ENCODE measurements at places on chromosomes 12 and 14.

- DNase-seq, result no peak
These were observed 8.8 kb downstream of the ALDH2 start for GRCh38 chr12:111775205-111776193.

DNA sequence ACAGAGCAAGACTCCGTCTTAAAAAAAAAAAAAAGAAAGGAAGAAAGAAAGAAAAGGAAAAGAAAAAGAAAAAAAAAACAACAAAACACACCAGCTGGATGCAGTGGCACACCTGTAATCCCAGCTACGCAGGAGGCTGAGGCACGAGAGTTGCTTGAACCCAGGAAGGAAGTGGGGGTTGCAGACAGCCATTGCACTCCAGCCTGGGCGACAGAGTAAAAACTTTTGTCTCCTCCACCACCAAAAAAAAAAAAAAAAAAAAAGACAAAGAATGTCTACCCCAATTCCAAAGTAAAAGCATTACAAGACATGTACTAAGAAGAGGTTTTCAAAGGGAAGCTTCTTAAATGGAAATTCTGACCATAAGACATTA, 53.4 kb downstream of the HNRNPC start:
- no peak for DNase-seq

GRCh38 chr12:80293759-80294158, 150.3 kb upstream of the PTPRQ start:
- no peak for DNase-seq

- DNase-seq, result no peak
These were observed 5.4 kb upstream of the GSC start for GRCh38 chr14:94775091-94775870.

DNA sequence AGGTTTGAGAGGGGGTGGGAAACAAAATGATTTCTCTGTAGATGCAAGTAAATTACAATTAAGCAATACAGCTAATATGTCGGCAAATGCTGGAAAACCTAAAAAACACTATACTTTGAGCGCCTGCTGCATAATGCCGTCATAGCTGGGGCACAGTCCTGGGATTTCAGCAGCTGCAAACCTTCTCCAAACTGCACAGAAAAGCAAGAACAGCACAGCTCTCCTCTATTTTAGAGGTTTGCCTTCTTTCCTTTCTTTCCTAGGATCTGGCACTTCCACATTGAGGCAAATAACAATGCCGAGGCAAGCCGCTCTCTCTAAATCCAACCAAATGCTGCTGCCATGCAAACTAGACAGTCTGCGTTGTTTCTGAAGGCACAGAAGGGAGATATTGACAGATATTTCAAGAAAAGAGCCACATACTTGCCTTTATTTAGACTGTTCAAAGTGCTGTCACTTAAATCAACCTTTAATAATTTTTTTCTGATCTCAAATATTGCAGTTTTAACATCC, 287.1 kb upstream of the G2E3 start:
- DNase-seq, result no peak

GRCh38 chr12:56157201-56158028, 744 bp upstream of the MYL6 start:
- peak; percentile 46 for DNase-seq

DNA sequence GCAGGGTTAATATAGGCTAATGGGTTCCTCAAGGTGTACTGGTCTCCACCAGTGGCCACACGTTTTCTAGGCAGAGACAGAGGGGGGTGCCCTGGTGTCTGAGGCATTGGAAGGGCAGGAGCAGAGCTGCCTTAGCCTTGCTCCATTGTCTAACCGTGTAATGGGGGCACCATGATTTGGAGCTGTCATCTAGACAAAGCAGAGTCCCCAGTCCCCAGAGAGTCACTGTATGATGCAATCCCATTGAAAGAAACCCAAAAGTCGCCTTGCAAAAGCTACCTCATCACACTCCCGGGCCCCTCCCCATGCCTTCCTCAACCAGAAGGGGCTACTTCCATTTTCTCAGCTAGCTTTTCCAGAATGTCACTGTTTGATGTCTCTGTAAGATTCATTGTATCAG, 487.1 kb downstream of the AACS start:
- no peak for DNase-seq
